ENCODE measurements at places on chromosomes 7 and 10. TPM values are rescaled to one million over a fixed set of nuclear protein-coding genes. Genes with fewer than 3 reads are reported as not detected.

Gene MACC1
- not detected for total RNA-seq

Gene HEPACAM2
- total RNA-seq = not detected

Gene MICU1
- 58.6 TPM for total RNA-seq

Gene NPFFR1
- not detected for total RNA-seq

Gene HERPUD2
- total RNA-seq = 25.3 TPM

Gene INSYN2A
- 1.7 TPM for total RNA-seq
